ENCODE measurements at places on chromosomes 7 and 10.

- DNase-seq, result peak; percentile 76
Measured at GRCh38 chr7:102061981-102062390, 224.7 kb upstream of the SH2B2 start.

GRCh38 chr7:460374-461116 lies 59.1 kb downstream of the PDGFA start:
- DNase-seq, result peak; percentile 28

GRCh38 chr10:102951316-102951715 lies 33.2 kb downstream of the CNNM2 start:
- no peak for DNase-seq

DNA sequence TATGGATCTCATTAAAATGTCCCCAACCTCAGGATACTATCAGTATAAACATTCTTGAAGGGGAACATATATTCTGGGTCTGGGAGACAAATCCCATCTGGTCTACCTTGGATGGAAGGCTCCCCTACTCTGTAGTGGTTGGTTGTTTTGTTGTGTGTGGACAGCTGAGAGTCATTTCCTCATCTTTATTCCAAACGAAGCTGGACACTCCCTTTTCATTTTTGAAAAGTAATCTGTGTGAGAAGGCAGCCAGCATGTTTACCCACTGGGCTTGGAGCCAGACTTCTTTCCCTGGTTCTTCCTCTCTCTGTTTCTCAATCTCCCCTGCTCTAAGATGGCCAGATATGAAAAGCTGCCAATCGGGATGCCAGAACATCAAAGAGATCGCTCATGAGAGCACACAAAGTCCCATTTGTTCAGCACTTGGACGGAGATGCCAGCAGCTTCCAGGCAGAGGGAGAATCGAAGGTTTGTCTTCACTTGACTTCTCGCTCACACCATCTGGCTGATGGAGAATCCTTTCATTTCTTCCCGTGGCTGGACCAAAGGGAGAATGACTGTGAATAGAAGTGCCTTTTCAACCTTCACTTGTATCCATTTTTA lies 108.1 kb upstream of the AGR3 start:
- peak; percentile 25 for DNase-seq
